ENCODE measurements at places on chromosomes 3 and 15.

GRCh38 chr15:47529241-47529640, 188.1 kb upstream of the SEMA6D start:
- no peak for DNase-seq

DNA sequence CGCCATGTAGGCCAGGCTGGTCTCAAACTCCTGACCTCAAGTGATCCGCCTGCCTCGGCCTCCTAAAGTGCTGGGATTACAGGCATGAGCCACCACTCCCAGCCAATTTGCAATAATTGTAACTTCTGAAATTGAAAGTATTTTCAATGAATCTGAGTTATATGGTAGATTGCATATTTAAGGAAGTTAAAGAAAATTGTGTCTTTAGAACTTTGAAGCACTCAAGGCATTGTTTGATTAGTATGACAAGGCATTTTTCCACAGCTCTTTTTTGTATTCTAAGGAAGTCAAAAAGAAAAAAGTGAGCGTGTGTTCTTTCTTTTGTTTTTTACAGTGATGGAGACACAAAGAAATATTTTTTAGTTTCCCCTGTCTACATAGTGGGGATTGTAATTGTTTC, 15.7 kb upstream of the RPLP1 start:
- DNase-seq, result no peak

DNA sequence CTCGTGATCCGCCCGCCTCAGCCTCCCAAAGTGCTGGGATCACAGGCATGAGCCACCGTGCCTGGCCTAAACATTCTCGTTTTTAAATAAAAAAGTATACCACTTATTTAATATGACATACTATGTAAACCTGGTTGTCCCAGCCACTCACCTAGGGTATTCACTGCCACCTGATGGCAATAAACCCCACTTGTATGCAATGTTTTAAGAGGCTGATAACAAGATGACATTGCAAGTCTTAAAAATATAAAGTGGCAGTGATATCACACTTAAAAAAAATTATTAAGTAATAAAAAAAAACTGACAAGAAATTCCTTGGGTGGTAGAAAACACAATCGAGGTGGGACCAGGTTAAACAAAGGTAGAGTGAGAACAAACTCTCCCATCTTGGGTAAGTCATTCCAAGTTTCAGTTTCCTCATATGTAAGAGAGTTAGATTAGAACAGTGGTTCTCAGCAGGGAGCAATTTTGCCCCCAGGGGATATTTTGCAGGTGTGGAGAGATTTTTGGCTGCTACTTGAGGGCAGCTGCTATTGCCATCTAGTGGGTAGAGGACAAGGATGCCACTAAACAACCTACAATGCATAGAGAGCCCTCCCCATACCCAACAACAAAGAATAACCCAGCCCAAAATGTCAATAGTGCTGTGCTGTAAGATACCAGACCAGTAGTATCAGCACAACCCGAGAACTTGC, 14.5 kb downstream of the ARF4 start:
- DNase-seq, result no peak

DNA sequence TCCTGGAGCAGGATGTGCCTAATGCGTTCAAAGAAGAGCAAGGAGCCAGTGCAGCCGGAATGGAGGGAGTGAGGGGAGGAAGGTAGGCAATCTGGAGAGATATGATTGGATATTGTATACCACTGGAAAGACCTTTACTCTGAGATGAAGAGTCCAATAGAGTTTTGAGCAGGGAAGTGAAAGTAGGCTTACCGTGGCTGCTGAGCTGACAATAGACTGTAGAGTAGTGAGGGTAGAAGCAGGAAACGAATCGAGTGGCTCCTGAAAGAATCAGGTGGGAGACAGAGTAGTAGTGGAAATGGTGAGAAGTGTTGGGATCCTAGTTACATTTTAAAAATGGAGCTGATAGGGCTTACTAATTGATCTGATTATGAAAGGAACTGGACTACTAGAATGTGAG, 51.8 kb upstream of the NUDT16 start:
- DNase-seq, result no peak

GRCh38 chr3:133532951-133533350, 40.5 kb upstream of the CDV3 start:
- no peak for DNase-seq

- DNase-seq, result no peak
Measured at GRCh38 chr15:92763459-92763858, 107.9 kb upstream of the FAM174B start.

- DNase-seq, result peak; percentile 49
Measured at GRCh38 chr15:52527911-52528563, 643 bp downstream of the MYO5A start.

DNA sequence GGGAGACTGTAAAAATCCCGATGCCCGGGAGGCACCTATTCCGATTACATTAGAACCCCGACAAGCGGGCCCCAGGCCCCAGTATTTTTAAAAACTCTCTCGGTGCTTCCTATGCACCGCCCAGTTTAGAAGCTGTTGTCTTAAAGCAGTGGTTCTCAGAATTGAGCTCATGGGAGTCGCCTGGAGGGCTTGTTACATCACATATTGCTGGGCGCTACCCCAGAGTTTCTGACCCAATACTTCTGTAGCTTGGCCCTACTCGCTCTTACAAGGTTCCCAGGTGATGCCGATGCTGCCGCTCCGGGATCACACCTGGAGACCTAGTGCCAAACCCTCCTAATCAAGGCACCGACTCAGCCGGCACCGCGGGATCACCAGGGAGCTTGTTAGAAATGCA, 35.2 kb downstream of the CPN2 start:
- no peak for DNase-seq

DNA sequence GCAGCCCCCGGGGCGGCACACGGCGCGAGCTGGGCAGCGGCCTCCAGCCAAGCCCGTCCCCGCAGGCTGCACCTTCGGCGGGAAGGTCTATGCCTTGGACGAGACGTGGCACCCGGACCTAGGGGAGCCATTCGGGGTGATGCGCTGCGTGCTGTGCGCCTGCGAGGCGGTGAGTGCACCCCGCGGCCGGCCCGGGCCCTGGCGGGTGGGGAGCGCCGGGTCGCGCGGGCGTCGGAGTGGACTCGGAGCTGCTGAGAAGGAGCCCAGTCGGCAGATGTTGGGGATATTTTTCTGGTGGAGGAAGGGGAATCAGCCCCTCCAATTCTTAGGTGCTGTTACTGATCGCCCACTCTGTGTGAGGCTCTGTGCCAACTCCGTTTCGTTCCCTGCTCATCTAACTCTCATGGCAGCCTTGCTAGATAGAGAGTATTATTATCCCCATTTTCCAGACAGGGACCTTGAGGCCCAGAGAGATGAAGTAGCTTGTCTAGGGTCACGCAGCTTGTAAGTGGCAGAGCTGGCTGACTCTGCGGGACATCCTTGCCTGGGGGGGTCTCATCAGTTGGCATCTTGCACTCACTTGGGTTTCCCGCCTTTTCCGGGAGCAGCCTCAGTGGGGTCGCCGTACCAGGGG, 890 bp downstream of the CHRD start:
- peak; percentile 29 for DNase-seq

- no peak for DNase-seq
Measured at GRCh38 chr3:172553526-172554252, 30.5 kb upstream of the TNFSF10 start.

- DNase-seq, result no peak
Measured at GRCh38 chr15:29959384-29960137, 123.2 kb upstream of the GOLGA8J start.

GRCh38 chr3:52193065-52193464, 4.9 kb upstream of the ALAS1 start:
- DNase-seq, result peak; percentile 51

DNA sequence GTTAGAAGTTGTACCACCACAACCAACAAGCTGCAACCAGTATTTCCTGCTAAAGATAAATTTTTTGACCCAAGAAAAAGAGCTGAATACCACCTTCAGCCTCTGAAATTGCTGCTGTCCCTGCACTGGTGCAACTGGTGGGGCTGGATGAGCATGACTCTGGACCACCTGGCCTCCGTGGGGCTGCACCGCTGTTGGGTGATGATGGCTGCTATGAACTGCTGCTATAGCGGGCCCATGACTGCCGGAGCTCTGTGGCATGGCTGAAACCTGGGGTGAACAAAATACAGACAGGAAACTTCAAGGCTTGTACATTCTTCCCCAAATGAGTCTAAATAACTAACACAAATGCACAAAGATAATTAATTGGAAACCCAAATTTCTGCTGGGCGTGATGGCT, 28.9 kb downstream of the SIN3A start:
- DNase-seq, result no peak

GRCh38 chr3:149280671-149281349, 52.6 kb downstream of the TM4SF18 start:
- no peak for DNase-seq

GRCh38 chr15:77633134-77633912, 611 bp upstream of the LINGO1 start:
- peak; percentile 97 for DNase-seq

DNA sequence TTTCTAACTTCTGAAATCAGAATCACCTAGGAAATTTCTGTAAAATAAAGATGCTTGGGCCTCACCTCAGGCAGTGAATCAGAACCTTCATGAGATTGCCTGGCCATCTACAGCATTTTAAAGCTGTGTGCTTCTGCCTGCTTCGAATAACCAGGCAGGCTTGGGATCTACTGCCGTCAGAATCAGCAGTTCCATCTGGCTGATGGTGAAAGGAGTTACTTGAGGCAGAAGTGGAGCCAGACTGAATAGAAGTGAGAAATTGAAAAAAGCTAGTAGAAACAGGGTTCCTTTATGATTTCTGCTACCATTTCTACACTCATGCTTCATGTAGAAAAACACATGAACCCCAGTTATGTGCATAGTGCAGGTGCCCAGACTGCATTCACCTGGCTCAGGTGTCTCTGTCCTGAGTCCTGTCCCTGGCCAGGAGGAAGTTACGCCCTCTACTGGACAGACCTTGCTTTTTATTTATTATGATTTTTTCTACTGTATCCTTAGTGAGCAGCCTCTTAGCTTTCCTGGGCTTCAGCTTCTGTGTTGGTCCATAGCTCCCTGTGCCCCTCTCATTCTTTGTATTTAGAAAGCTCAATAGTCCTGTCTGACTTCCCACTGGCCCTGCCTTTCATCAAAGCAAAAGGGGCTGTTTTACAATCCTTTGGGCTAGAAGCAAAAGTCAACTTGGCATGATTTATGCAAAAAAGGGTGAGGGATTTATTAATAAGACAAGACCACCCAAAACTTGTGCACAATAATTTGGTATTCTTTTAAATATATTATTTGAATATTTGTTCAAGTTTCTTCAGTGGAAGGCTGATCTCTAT, 200.8 kb upstream of the GOLGA6L4 start:
- DNase-seq, result no peak

- DNase-seq, result no peak
Measured at GRCh38 chr3:52715714-52716305, 9.9 kb downstream of the SPCS1 start.

GRCh38 chr3:113329757-113330156, 111.5 kb downstream of the CFAP44 start:
- no peak for DNase-seq

- DNase-seq, result no peak
Measured at GRCh38 chr3:45312836-45313493, 75.4 kb upstream of the LARS2 start.

GRCh38 chr3:99693636-99694035, 55.2 kb downstream of the COL8A1 start:
- no peak for DNase-seq

- peak; percentile 24 for DNase-seq
Measured at GRCh38 chr3:59555593-59556315, 505.9 kb upstream of the CFAP20DC start.

GRCh38 chr3:79810092-79810491, 42.3 kb upstream of the ROBO1 start:
- DNase-seq, result no peak

DNA sequence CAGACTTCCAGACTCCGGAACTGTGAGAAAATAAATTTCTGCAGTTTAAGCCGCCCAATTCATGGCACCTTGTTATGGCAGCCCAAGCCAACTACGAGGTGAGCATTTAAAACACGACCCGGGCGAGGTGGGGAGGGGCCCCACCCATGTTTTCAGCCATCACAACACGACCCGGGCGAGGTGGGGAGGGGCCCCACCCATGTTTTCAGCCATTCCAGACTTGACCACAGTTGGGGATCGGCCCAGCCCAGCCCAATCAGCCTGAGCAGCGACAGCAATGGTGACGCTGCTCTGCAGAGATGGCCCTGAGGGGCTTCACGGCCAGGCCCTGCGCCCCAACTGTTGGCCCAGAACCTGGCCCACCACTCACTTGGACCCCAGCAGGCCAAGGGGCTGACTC, 93.1 kb downstream of the ATP10A start:
- no peak for DNase-seq

DNA sequence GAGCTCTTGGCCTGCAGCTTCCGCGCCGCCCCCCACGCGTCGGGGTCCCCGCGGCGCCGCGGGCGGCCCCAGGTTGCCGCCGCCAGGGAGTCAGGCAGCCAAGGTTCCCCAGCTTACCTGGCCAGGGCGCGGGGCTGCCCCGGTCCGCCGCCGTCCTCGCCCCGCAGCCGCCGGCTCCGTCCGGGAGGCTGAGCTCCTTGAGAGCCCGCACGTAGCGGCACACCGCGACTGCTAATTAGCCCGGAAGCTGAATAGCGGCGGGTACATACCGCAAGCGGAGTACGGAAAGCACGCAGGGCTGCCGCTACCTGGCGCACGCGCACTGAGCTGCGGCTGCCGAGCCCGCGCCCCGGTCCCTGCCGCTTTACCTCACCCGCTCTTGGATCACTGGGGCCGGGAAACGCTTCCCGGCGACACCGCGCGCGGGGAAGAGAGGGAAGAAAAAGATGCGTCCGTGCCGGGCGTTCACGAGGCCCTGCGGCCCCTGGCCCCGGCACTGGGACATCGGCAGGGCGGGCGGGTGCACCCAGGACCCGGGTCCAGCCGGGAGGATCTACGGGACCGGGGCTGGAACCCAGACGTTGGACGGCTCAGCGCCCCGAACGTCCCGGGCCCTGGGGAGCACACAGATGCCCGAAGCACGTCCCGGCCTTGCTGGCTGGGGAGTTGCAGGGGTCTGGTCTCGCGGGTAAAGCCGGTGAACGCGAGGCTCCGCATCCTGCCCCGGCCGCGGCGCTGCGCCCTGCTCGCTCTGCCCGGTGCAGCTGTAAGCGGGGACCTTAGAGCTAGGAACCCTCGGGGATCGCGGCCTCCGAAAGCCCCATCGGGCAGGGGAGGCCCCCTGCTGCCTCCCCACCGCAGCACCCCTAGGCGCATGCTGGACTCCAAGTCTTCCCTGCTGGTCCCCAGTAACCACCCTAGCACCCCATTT, at the start of gene GOLGA8B:
TSS of gene GOLGA8B (minus strand) at position 253 of the 931 bp plus-strand sequence. CDS start 47,739 bp downstream, outside the sequence.
- DNase-seq, result peak; percentile 85

- no peak for DNase-seq
Measured at GRCh38 chr3:147733217-147733616, 324.1 kb downstream of the ZIC1 start.

DNA sequence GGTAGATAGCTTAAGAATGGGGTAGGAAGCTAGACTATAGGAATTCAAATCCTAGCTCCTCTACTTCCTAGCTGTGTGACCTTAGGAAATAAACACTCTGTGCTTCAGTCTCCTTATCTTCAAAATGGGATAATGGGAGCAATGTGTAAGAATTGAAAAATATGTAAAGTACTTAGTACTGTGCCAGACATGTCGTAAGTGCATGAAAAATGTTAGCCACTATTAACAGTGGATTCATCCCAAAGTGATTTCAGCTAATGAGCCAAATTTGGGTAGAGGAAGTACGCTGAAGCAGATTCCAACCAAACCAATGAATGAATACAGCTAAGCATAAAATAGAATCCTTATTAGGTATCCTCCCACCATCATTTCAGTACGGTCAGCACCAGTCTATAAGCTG, 192.1 kb downstream of the RORA start:
- DNase-seq, result peak; percentile 64

GRCh38 chr3:164375538-164375937, 702.8 kb downstream of the SI start:
- peak; percentile 12 for DNase-seq
